ENCODE measurements at places on chromosomes 2 and 18.

GRCh38 chr2:233470011-233470687, 96.4 kb downstream of the USP40 start:
- DNase-seq = no peak

GRCh38 chr2:41736105-41736567, 311.7 kb upstream of the PKDCC start:
- no peak for DNase-seq

DNA sequence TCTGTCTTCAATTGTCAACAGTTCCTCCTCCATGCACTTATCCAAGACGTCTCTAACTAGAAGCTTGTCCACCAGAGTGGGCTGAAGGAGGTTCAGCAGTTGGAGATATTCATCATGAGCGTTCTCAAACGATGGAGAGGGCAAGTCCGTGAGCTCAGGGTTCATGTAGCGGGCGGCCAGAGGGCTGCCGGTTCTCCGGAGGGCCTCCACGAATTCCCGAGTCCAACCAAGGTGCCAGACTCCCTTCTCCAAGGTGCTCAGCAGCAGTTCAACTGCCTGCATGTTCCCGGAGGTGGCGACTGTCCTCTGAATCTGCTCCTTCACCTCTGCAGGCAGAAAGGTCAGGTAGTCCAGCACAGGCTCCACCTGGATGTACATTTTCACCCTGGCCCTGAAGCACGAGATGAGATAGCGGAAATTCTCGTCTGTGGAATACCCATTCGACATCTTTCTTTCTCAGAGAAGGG, 590 bp downstream of the IFIH1 start:
- no peak for DNase-seq

DNA sequence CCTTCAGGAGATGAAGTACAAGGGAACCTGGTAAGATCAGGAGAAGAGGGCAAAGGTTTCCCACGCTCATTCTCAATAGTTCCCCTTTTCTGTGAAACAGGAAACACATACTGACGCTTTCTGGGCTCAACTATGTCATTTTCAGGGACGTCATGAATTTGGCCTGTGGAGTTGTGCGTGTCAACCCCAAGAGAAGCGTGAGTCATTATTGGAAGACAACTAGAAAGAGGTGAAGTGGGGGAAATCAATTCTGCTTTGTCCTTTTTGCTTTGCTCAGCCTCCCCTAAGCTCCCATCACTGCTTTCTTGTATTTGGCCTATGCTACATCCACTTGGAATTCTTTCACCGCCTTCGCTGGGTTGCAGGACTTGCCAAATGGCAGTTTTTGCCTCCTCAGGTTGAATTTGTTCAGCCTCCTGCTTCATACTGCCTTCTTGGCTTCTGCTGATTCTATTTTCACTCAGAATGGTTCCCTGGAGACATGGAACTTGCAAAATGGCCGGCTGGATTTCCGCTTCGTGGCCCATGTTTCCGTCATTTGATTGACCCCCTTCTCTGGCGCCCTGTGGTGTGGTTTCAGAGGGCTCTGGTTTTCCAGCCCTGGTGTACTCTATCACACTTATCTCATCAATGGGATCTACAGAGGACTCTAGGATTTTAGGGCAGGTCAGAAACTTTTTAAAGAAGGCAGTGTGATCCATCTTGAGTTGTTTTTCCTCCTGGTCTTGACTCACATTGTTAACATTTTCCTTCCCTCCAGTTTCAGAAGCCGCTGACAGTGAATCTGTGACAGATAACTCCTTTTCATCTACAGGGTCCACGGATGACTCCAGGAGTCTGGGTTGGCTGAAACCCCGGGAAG, 93.3 kb downstream of the ALPK2 start:
- no peak for DNase-seq

DNA sequence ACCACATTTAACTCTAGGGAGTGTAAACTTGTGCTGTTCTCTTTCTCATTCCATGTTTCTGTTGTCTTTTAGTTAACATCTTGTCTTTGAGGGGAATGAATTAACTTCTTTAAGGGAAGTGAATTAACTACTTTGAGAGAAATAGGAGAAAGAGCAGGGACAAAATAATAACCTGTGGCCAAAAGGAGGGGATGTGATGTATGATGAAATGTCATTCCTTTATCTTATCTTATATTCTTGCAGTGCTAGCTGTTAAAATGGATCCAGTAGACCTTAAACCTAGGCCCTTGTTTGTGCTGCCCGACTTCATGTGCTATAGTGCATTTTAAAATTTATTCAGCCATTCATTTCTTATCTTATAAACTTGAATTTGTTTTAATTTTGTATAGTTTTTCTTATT, 18.4 kb downstream of the ABI2 start:
- DNase-seq = no peak

DNA sequence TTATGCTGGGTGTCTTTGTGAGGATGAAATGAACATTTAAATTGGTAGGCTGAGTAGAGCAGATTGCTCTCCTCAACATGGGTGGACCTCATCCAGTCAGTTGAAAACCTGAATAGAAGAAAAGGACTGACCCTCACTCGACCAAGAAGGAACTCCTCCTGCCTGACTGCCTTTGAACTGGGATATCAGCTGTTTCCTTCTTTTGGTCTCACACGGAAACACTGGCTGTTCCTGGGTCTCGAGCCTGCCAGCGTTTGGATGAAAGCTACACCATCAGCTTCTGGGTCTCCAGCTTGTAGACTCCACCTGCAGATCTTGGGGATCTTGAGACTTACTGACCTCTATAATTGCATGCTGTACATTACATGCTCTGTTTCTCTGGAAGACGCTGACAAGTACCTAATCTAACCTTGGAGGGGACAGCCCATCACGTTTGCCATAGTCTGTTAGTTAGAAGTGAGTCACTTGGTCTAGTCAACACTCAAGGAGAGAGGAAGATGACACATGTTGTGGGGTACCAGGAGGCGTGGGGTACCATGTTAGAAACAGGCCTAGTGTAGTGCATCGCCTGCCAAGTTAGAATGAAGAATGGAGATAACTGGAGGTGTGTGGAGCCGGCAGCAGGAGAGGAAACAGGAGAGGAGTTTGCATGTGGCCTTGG, 267.0 kb downstream of the MREG start:
- no peak for DNase-seq

DNA sequence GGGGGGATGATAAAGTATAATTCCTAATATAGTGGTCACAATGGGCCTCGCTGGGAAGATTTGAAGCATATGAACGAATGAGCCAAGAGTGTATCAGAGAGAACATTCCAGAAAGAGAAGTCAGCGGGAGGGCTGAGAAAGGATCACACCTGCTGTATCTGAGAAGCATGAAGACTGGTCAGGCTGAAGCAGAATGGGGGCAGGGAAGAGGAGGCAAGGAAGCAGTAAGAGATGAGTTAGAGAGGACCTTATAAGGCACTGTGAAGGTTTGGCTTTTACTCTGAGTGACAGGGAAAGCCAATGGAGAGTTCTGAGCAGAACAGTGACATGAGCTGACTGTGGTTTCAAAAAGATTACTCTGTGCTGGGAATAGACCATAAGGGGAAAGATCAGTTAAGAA, 73.5 kb downstream of the CHN1 start:
- DNase-seq = no peak

- no peak for DNase-seq
Observed at GRCh38 chr18:35778850-35779627, 193.4 kb upstream of the RMP24 start.

DNA sequence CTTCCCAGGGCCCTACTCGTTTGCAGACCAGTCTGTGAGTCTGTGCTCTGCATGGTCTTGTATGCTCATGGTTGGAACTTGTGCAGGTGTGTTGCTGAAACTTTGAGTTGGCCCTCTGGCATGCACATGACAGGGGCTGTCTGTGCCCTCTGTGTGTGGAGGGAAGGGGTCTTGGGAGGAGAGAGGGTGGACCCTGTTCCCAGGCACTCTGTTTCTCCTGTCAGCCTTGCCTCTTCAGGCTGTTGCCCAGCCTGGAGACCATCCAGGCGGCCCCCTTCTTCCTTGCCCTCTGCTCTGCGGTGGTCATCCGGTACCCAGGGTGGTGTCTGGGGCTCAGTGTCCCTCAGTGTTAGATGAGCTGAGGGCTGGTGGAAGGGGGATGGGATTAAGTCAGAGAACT, 39.5 kb downstream of the TET3 start:
- DNase-seq = no peak

GRCh38 chr2:118121986-118122524, 33.8 kb downstream of the INSIG2 start:
- DNase-seq = no peak

DNA sequence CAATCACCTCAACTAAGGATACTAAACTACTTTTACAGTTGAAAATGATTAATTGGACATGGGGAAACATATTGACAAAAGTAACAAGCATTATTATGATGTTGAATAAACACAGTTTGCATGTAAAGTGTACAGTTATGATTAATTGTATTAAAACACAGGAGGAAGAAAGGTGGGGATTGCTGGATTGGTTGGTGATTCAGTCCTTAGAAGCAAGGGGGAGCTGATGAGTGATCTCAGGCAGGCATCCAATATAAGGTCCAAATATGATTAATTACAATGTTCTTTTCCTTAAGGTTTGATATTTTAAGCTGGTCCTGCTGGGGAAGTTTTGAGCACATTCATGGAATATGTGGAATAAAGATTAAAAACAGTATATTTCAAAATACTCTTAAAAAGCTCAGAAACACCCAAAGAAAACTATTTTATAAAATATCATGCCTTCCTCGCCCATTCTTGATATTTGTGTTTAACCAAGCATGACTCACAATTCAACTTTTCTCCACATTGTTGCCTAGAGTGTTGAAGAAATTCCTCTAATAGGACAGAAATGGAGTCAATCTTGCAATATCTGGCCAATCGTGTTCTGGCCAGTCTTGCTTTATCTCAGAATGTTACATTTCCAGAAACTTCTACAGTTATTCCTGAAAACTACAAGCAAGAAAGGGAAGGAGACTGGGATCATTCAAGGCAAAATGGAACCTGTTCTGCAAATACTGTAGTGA, 268.2 kb downstream of the RPIA start:
- no peak for DNase-seq

DNA sequence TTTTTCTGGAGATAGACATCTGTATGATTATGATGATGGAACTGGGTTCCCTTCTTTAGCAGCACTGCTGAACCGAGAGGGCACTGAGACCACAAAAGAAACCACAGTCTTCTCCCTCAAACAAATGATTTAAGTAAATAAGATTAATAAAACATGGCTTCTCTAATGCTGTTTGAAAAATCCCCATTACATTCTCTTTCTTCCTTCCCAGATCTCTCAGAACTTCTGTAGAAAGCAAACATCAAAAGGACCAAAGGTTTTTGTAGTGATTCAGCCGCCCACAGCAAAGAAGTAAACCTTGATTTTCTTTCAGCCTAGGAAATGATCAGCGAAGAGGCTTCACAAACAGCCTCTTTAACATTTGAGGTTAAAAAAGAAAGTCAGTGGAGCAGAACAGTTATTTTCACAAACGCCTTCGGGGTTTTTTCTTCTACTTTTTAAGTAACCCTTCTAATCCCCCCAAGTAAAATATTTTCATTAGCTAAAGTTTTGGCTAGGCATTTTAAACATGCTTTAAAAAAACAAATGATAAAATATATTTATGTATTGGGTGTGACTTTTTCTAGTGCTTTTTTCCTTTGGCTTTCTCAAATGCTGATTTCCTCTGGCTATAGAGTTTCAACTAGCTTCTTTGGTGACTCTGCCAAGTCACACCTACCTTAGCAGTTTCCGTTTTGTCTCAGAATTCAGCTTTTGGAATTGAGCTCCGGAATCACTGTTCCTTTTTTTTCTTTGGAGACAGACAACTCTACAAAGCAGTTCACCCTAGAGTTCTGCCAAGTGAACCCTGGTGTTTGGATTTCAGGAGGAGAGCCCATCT, 89.6 kb downstream of the UPP2 start:
- no peak for DNase-seq

DNA sequence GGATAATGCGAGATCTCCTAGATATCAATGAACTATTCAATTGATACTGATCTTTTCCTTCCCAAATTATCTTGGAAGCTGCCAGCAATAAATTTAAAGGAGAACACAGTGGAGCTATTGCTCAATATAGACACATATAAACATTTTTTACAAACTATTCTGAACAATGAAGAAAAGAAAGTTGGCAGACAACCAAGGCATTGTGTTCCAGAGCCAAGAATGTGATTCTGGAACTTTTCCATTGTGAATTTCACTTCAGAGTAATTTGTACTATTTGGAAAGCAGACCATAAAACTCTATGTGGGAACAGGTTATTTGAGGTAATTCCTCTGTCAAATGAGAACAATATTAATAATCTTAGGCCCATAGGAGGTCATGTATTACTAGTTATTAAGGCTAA, 588.2 kb downstream of the IRS1 start:
- DNase-seq = no peak

GRCh38 chr2:54519841-54520459, 63.8 kb downstream of the SPTBN1 start:
- DNase-seq = no peak

GRCh38 chr2:88247531-88247930, 77.4 kb downstream of the THNSL2 start:
- no peak for DNase-seq

- DNase-seq = no peak
Observed at GRCh38 chr18:60895181-60895580, 438.0 kb upstream of the CDH20 start.

DNA sequence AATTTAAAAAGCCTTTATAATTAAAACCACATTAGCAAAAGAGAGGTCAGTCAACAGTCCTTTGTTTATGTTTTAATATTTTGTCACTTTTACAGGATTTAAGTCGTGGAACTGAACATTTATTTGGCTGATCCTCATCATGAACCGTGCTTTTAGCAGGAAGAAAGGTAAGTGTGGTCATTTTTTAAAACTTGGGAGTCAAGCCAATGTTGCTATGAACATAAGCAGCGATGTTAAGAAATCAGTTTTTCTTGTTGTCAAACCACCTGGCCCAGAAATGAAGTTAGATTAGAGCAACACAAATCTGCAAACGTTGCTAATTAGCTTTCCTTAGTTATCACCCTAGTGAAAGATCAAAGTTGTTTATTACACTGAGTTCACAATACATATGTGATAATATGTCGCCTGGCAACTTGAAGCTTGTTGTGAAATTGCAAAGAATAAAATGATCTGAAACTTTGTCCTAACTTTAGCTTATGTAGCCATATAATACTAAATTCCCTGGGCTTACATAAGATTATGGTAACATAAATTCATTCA, 186.0 kb downstream of the GULP1 start:
- no peak for DNase-seq

- no peak for DNase-seq
Observed at GRCh38 chr2:98518101-98518500, 73.4 kb downstream of the INPP4A start.
